Stimulated activated CD8-positive, alpha-beta memory T cell treated with anti-CD3 and anti-CD28 coated beads, Interleukin-15, amount 100 ng/mL, for 48 hours (primary cell): ENCODE measurements at places on chromosomes 5 and 9.

DNA sequence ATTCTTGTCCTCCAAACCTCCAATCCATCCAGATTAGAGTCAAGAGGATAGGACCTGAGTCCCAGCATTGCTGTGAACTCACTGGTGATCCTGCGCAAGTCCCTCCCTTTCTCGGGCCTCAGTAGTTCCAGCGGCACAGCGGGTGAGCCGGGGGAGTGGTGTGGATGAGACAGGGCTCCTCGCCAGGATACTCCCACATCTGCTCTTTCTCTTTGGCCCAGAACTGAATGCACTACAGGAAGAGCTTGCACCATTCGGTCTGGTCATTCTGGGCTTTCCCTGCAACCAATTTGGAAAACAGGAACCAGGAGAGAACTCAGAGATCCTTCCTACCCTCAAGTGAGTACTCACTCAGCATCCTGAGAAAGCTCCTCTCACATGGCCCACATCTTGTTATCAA lies 6.3 kb downstream of the GPX3 start:
- DNase-seq, result no peak

- DNase-seq, result no peak
Measured at GRCh38 chr5:174411479-174411819, 312.9 kb upstream of the MSX2 start.

- no peak for DNase-seq
Measured at GRCh38 chr9:97934321-97935115, 3.5 kb downstream of the HEMGN start.

GRCh38 chr5:157204765-157205164 lies 24.1 kb downstream of the ITK start:
- DNase-seq, result no peak

- no peak for DNase-seq
Measured at GRCh38 chr5:76513476-76513875, 109.7 kb downstream of the F2RL2 start.

DNA sequence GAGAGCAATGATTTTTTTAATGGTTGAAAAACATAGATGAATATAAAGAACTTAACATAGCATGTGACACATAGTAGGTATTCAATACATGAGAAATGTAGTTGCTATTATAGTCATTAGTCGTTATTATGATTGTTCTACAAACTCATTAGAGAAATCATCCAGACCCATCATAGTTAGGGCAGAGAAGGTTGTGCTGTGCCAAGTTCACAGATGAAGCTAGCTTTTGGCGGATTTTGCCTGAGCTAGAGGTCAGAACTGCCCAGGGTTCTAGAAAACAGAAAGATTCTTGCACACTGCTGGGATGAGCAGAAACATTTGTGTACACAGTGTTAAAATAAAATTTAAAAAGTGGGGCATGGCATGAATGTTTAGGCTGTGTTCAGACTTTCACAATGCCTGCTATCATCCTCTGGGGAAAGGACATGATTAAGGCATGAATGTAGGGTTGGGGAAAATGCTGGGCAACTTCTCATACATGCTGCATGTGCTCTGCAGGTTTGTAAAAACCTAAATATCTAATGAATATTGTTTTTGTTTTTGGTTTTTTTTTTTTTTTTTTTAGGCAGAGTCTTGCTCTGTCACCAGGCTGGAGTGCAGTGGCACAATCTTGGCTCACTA lies 33.3 kb upstream of the RAD23B start:
- no peak for DNase-seq

DNA sequence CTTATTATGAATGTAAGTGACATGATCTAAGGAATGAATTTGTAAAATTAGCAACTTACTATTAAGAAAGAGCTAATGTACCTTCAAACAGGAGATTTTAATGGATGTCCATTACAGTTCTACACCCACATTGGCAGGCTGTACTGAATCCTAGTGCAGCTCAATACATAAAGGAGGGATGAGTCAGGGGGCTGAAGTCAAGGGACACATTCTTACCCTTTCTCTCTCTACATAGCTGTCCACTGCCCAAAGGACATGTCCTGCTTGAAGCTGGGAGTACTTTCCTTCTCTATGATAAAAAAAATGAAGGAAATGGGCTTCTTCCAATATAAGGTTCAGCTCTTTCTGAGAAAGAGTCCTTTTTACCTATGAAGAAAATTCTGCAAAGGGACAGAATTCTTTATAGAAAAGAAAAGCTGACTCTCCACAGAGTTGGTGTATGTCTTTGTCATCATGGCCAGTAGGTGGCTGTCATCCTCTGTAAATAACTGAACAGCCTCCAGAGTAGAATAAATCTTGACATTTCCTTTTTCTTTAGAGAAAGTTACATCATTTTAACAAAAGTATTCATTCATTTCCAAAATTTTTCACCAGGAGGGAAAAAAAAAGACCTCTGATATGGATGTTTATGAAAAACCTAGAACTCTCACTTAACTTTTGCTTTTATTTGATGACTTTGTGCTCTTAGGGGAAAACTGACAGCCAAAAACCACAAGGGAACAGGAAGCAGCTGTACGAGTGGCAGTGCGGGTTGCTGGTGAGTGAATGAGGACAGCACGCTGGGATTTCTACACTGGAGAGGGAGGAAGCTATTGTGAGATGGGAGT lies 13.1 kb upstream of the IFNA14 start:
- DNase-seq, result no peak

DNA sequence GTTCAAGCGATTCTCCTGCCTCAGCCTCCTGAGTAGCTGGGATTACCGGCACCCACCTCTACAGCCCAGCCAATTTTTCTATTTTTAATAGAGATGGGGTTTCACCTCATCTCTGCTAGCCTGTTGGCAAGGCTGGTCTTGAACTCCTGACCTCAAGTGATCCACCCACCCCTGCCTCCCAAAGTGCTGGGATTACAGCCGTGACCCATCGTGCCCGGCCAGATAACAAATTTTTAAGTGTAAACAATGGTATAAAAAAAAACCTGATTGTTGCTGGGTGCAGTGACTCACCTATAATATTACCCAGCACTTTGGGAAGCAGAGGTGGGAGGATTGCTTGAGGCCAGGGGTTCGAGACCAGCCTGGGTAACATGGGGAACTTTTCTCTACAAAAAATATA lies 28.0 kb upstream of the N4BP3 start:
- no peak for DNase-seq

GRCh38 chr9:93261281-93261680 lies 77.3 kb downstream of the WNK2 start:
- DNase-seq, result no peak

DNA sequence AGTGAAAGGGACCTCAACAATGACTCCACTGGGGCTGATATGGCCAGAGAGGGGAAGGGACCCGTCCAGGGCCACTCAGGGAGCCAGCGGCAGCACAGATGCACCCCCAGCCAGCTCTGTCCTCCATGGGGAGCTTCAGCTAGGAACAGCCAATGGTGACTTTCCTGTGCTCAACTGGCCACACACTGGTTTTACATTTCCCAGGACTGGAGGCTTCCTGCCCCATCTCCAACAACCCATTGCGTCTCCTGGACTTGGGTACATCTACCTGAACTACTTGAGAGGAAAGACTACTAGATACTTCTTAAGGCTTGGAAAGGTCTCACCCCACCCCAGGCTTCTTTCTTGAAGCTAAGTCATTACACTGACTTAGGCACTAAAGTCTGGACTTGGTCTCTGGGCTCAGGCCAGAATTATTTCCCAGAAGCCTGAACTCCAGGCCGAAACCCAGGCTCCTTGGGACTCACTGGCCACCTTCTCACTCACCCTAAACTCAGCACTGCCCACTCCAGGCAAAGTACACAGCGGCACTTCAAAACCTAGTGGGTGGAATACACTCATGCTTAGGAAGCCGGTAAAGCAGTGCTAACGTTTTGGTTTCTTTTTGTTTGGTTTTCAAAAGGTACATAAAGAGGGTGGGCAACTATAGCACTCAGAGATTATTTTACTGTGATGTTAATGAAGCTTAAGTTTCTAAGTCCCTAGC lies 1.5 kb downstream of the IGFBPL1 start:
- DNase-seq, result no peak

GRCh38 chr5:124816381-124816780 lies 69.9 kb upstream of the ZNF608 start:
- DNase-seq, result no peak

GRCh38 chr9:98306384-98307145 lies 51.1 kb upstream of the TBC1D2 start:
- DNase-seq, result no peak

GRCh38 chr5:76234665-76235064 lies 151.5 kb downstream of the SV2C start:
- DNase-seq, result no peak

GRCh38 chr5:30968971-30969370 lies 224.5 kb upstream of the CDH6 start:
- DNase-seq, result no peak

GRCh38 chr9:94932652-94933510 lies 206.4 kb downstream of the AOPEP start:
- no peak for DNase-seq
